ENCODE measurements at places on chromosomes 11 and 22.

GRCh38 chr11:119712459-119713358 is 16.3 kb downstream of the NECTIN1 start:
- H3K4me3 ChIP-seq = no peak overlapping the region
- no peaks in the 10 kb centered on the region for H3K36me3 ChIP-seq
- no peaks in the 10 kb centered on the region for H3K4me1 ChIP-seq
- H3K27ac ChIP-seq = no peak overlapping the region
- no peaks in the 10 kb centered on the region for H3K27me3 ChIP-seq

DNA sequence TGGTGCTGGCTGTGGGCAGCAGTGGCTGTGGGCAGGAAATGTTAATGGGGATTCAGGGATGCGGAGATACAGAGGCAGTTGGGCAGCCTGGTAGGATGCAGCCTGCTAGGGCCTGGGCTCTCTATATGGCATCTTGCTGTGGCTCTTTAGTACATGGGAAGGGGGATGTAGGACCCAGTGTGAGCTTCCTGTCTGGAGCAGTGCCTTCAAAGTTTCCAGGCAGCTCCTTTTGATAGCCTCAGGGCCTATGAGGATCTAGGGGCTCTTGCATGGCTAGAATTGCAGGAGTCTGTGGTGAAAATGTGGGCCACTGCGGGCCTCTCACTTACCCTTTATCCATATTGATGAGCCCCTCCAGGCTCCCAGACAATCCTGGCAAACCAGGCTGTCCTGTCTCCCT is 213.2 kb upstream of the SNX19 start:
- H3K4me3 ChIP-seq = no peak overlapping the region
- no peak overlapping the region for H3K27ac ChIP-seq
- no peak for DNase-seq
- H3K36me3 ChIP-seq = no peaks in the 10 kb centered on the region

DNA sequence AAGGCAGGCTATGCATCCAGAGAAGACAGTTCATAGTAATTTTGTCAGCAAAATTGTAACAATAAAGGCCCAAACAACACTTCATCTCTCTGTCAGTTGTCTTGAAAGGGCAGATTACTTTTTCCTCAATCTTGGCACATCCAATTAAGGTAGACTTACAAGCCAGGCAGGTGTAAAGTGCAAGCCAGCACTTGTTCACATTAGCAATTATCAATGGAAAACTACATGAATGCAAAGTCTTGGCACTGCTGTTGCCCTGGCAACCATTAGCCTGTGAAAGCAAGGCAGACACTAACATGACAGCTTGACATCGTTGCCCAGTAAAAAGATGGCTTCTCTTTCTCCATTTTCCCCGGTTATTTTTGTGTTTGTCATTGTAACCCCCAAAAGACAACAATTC is 677.2 kb upstream of the TENM4 start:
- DNase-seq = no peak
- no peaks in the 10 kb centered on the region for H3K4me1 ChIP-seq
- H3K27me3 ChIP-seq = no peaks in the 10 kb centered on the region
- H3K4me3 ChIP-seq = no peak overlapping the region

GRCh38 chr11:35288817-35289541 is 130.4 kb downstream of the SLC1A2 start:
- no peak overlapping the region for H3K27ac ChIP-seq
- H3K4me3 ChIP-seq = no peak overlapping the region
- DNase-seq = no peak

DNA sequence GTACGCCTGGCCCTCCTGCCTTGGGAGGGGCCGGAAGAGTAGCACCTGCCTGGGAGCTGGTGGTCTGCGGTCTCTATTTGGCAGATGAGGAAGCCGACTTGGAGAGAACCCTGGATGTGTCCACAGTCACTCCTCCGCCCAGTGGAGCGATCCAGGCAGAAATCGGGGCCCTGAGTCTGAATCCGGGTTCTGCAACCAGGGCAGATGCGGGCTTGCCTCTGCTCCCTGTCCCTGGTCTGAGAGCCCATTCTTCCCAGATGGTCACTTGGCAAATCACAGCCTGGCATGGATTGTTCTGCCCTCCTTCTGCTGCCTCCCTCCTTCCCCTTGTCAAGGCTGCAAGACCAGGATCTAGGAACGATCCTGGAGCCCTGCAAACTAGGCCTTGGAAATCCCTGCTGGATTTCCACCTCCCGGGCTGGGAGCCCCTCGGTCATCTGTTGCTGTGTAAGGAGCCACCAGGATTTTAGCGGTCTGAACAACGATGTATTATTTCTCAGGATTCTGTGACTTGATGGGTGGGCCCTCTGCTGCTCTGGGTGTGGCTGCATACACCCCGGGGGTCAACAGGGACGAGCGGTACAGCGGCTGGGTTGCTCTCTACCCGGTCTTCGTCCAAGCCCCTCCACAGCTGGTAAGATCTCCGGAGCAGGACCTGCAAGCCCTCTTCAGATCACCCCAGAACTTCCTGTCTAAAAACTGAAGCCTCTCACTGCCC is 2.0 kb upstream of the ASCL2 start:
- H3K4me3 ChIP-seq = no peak overlapping the region
- DNase-seq = no peak
- peaks cover 11% of the 10 kb centered on the region for H3K4me1 ChIP-seq
- no peaks in the 10 kb centered on the region for H3K36me3 ChIP-seq

GRCh38 chr11:118175031-118175992 is 1.1 kb downstream of the SCN2B start:
- peaks cover 6% of the 10 kb centered on the region for H3K4me1 ChIP-seq
- no peaks in the 10 kb centered on the region for H3K36me3 ChIP-seq
- no peaks in the 10 kb centered on the region for H3K27me3 ChIP-seq
- DNase-seq = no peak

- no peaks in the 10 kb centered on the region for H3K36me3 ChIP-seq
- no peaks in the 10 kb centered on the region for H3K27me3 ChIP-seq
- no peak for DNase-seq
- H3K4me1 ChIP-seq = no peaks in the 10 kb centered on the region
- H3K27ac ChIP-seq = no peak overlapping the region
- no peak overlapping the region for H3K4me3 ChIP-seq
Observed at GRCh38 chr11:13448876-13449275, 14.1 kb downstream of the BTBD10 start.

GRCh38 chr11:34654483-34655334 is 33.8 kb downstream of the EHF start:
- H3K4me3 ChIP-seq = no peak overlapping the region
- H3K4me1 ChIP-seq = peaks cover 21% of the 10 kb centered on the region
- no peaks in the 10 kb centered on the region for H3K36me3 ChIP-seq
- no peak for DNase-seq

- no peaks in the 10 kb centered on the region for H3K27me3 ChIP-seq
- no peaks in the 10 kb centered on the region for H3K36me3 ChIP-seq
- H3K4me1 ChIP-seq = no peaks in the 10 kb centered on the region
Observed at GRCh38 chr11:120715239-120715638, 203.7 kb downstream of the GRIK4 start.

DNA sequence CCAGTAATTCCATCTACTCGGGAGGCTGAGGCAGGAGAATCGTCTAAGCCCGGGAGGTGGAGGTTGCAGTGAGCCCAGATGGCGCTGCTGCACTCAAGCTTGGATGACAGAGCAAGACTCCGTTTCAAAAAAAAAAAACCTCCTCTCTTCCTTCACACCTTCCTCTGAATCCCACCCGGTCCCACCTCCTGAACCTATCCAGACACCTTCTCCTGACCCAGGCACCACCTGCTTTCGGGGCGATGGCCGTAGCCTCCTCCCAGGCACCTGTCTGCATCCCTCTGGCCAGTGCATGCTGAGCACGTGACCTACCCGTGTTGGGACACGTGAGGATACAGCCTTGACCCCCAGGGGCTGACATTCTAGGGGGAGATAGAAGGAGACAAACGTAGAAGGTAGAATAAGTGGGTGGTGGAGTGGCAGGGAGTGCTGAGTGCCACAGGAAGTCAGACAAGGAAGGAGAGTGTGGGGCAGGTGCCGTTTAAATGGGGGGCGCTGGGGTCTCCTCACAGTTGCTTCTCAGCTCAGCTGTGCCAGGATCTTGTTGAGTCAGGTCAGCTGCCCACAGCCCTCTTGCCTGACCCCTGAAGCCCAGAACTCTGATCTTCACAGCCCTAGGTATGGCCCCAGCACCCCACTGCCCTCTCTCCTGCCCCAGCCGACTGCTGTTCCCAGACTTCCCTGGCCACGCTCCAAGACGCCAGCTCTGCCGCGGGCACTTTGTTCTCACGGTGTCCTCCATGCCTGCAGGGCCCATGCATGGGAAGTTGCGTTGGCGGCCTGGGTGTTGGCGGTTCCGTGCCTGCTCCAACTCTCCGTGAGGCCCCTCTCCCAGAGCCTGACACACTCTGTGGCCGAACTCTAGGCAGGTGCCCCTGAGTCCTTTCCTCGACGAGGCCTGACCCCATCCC is 1.2 kb upstream of the MIOX start:
- no peaks in the 10 kb centered on the region for H3K36me3 ChIP-seq
- H3K4me3 ChIP-seq = no peak overlapping the region
- H3K27me3 ChIP-seq = no peaks in the 10 kb centered on the region
- no peak for DNase-seq
- H3K4me1 ChIP-seq = peaks cover 15% of the 10 kb centered on the region

DNA sequence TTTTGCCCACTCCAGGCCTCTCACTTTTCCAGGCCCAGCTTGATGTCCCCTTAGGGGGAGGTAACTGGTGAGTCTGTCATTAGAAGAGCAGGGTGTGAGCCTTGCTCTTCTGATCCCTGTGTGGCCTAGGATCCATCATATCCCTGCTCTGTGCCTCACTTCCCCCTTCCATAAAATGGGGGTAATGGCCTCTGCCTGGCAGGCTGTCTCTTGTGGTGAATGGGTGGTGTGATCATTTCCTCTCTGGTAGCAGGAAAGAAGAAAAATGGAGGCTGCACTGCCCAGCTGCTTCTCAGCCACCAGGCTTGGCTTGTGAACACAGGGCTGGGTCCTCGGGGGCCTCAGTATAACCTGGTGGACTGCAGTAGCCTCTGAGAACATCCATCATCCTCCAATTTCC is 5.6 kb downstream of the ARHGEF17 start:
- H3K4me1 ChIP-seq = peaks cover 4% of the 10 kb centered on the region
- peaks cover 9% of the 10 kb centered on the region for H3K27me3 ChIP-seq
- no peak overlapping the region for H3K27ac ChIP-seq
- no peaks in the 10 kb centered on the region for H3K36me3 ChIP-seq
- no peak for DNase-seq
- no peak overlapping the region for H3K4me3 ChIP-seq

DNA sequence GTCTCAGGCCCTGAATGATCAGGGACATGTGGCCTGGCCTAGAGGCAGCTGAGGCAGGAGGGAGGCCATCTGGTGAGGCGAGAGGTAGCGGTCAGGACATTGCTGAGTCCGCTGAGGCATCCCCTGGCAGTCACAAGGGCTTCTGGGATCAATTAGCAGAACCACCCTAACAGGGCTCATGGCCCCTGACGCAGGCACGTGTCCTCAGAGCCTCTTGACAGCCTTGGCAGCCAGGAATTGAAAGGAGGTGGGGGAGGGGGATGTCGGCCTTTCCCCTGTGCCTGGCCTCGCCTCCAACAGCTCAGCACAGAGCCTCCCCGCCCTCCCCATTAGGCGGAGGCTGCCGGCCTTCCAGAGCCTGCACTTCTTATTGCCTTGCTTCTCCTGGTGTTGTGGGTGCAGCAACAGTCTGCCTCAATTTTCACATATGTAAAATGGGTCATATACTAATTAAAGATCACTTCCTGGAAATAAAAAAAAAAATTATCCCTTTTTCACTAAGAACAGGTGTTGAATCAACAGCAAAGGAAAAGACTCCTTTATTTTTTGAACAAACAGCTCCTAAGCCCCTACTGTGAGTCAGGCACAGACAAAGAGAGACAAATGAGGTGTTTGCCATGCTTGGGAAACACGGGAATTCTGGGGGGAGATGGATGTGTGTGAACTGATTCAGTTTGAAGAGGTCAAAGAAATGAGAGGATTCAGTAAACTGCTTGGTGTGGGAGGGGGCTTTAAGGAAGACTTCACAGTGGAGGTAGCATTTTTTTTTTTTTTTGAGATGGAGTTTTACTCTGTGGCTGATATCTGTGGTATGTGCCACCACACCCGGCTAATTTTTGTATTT is 55.3 kb downstream of the NFAM1 start:
- no peak for DNase-seq
- H3K4me1 ChIP-seq = no peaks in the 10 kb centered on the region
- no peak overlapping the region for H3K27ac ChIP-seq
- H3K36me3 ChIP-seq = no peaks in the 10 kb centered on the region
- H3K27me3 ChIP-seq = no peaks in the 10 kb centered on the region

DNA sequence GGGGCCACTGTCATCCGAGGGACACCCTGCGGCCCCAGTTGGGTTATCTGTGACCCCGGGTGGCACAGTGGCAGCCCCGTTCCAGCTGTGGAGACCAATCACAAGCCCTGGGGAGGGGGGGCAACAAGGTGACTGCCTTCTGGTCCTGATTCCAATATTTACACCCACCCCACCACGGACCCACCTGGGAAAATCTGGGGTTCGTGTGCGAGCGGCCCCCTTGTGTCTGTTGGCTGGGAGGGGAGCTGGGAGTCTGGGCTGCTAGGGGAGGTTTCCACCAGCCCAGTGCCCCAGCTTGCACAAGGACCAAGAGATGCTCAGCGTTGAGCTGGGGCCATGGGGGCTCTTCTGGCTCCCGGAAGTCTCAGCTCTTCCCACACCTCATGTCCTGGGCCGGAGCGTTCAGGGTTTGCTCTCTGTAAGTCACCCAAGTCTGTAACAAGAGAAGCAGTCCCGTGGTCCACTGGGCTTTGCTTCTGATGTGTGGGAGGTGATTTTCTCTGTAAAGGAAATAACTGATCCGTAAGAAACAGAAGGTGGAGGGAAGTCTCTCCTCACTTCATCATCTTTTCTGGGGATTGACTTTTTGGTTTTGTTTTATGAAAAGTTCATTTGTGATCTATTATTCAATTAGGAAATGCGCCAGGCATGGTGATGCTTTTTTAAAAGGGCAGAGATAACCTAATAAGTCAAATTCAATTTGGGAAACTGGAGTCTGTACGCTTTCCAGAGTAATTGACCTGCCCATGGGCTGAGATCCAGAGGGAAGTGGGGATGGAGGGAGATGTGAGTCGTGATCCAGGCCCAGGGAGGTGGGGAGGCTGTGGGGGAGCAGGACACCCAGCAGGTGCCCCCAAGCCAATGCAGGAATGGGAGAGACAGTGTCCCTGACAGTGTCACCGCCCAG is 22.4 kb upstream of the GAL start:
- no peak overlapping the region for H3K27ac ChIP-seq
- H3K4me3 ChIP-seq = no peak overlapping the region
- no peak for DNase-seq
- no peaks in the 10 kb centered on the region for H3K27me3 ChIP-seq

- H3K27me3 ChIP-seq = no peaks in the 10 kb centered on the region
- no peak overlapping the region for H3K4me3 ChIP-seq
- no peak for DNase-seq
- no peaks in the 10 kb centered on the region for H3K4me1 ChIP-seq
Observed at GRCh38 chr11:10979529-10979928, 121.7 kb upstream of the ZBED5 start.
